CD4-positive, alpha-beta T cell treated with Interleukin-21 for 1 hour (primary cell): ENCODE measurements at places on chromosomes 2 and 18.

DNA sequence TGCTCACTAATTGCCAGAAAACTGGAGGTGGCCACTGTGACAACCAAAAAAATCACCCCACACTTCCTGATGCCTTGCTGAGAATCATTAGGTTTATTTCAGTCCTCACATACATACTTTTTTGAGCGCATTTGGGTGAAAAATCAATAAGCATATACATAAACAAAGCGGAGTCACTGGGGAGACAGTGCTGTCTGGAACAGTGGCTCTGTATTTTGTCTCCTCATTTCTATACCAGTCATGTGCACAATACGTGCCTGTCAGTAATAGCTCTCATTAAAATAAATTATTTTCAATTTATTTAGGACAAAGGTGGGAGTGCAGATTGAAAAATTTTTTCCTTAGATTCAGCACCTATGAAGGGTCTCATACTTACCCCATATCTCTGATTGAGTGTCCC lies 48.2 kb downstream of the CXCR4 start:
- no peak for DNase-seq

DNA sequence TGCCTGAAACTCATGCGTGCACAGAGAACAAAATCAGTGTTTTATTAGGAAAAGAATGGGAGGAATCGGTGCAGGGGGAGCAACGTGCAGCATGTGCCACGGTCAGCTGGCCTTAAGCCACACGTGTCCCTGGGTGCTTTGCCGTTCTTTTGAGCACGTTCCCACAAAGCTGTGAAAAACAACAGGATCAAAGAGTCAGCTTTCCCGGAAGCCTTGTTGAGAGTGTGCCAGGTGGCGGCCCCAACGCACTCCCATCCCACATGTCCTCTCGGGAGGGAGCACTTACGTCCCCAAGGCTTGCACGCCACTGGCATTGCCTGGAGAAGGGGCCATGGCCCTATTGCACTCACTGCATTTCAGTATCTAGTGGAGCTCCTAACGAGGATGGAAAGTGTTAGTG lies 511.2 kb downstream of the EIPR1 start:
- DNase-seq = no peak

DNA sequence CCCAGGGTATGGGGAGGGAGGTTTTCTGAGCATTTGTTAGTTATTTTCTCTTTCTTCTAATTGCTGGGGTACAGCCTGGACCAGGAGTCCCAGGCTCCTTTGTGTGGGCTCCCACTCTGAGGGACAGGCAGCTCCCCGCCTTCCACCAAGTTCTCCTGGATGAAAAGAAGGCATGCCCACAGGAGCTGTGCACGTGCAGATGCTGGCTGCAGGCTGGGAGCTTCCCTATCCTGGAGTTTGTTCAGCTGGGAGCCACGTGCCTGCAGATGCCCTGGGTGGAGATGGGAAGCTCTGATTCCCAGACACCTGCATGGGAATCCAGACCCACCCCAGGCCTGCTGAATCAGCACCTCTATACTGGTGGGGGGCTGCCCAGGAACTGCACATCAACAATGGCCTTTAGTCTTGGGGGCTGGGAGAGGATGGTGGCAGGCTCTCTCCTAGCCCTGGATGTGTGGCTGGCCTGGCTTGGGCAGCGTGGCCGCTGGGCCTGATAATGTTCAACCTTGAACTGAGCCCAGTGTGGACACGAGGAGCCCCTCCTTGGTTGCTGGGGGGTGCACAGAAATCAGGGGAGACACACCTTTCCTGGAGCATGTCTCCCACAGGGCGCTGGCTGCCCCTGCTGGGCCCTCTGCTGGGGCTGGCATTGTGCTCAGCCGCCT lies 233.6 kb upstream of the HS6ST1 start:
- no peak for DNase-seq

GRCh38 chr2:98479959-98480524 lies 35.4 kb downstream of the INPP4A start:
- no peak for DNase-seq

DNA sequence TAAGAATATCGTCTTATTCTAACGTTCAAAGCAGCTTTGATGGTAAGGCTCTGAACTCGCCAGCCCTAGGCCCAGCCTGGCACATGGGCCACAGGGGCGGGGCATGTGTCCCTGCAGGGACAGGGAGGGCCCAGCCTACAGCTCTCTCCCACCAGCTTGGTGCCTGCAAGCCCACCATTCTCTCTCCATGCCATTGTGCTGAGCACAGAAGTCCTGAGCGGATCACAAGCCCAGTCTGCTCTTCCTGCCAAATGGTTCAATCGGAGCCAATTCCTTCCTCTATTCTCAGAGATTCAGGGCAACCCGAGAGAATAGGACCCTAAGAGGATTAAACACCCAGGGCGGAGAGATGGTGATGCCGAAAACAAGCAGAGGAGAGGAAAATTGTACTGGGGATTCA lies 50.3 kb upstream of the APCDD1 start:
- no peak for DNase-seq
